LoVo (cell line): ENCODE measurements at places on chromosomes 12 and 14.

DNA sequence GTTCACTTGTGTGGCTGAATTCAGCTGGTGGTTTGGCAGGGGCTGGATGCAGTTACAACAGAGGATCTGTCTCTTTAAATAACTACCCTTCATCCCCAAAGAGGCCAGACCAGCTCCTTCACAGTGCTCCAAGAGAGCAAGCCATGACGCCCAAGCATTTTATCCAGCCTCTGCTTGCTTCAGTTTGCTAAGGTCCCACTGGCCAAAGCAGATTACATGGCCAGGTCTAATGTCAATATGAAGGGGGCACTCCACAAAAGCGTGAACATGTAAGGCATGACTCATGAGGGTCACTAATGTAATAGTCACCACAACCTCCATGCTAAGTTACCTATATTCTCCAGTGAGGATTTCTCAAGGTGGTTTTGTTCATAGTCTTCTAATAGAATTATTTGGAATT lies 62.9 kb downstream of the MARK3 start:
- no peak for DNase-seq

- no peak for DNase-seq
These were observed 13.1 kb upstream of the PRKAG1 start for GRCh38 chr12:49031573-49032161.

DNA sequence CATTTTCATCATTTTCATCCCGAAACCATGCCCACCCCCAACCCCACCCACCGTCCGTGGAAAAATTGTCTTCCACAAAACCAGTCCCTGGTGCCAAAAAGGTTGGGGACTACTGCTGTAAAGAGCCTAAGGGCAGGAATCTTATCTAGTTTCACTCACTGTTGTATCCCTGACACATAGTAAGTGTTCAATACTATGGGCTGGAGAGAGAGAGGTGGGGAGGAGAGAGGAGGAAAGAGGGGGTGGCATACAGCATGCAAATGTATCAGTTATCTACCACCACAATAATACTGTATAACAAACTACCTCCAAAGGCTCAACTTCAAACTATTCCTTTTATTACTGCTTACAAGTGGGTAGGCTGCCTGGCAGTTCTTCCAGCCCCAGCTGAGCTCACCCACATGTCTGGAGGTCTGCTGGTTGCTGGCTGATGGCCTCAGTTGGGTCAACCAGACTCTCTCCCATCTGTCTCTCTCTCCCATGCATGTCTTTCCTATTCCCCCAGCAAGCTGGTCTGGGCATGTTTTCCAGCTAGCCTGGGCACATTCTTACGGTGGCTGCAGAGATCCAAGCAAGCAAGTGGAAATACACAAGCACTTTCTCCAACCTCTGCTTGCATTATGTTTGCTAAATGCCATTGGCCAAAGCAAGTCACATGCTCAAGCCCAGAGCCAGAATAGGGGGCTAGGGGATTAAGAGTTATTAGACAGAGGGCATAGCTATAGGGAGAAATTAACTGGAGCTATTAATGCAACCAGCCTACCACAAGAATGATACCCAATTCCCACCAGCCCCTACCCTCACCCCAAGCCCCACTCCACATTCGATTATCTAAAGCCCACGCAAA lies 31.6 kb upstream of the FICD start:
- DNase-seq: no peak

DNA sequence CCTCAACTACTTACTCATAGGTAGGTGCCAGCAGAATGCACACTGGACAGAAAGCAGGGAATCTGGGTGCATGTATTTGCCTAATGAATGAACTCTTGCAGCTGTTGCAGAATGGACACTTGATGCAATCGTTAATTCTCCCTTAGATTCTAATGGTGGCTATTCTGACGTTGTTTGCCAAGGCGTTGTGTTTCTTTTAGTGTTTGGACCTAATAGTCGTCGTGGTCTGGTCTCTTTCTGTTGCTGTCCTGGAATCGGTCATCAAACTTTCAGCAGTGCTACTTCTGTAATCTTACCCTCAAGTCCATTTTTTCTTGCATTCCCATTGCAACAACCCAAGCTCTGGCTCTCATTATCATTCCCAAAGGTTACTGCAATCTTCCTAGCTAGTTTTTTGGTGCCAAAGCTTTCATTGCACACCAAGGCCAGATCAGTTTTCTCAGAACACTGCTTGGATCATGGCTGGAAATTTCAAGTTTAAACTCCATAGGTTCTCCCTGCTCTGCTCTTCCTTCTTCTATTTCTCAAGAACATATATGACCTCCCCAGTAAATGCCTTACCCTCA lies 31.3 kb downstream of the BMP4 start:
- DNase-seq: no peak

- peak; percentile 48 for DNase-seq
These were observed 24.3 kb upstream of the RCOR1 start for GRCh38 chr14:102568115-102568614.

DNA sequence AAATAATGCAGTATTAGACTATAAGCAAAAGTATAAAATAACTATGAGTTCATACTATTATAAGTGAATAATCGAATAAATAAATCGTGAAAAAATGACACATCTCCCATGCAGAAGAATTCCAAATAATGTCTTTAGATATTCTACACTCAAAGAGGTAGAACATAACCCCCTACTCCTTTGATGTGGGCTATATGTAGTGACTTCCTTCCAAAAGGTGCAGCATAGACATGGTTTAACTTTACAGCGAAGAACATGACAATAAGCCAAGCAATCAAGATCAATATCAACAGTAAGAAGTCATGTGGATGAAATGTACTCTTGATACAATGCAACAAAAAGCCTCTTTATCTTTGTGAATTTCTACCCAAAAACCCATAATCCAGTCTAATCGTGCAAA lies 46.0 kb upstream of the HIF1A start:
- no peak for DNase-seq

DNA sequence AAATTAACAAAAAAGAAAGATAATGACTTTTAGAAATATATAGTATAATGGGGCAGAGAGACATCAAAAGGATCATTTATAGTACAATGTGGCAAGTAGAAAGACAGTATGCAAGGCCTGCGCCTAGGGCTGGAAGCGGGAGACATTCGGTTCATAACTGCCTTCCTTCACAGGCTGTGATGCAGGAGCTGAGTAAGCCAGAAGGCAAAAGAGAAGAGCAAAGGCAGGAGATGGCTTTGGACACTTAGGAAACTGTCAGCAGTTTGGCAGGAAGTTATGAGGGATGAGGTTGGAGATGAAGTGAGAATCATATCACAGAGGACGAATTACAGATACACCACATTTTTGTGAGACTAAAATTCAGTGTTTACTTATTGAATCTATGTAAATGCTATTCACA lies 97.8 kb downstream of the EPS8 start:
- DNase-seq: no peak

DNA sequence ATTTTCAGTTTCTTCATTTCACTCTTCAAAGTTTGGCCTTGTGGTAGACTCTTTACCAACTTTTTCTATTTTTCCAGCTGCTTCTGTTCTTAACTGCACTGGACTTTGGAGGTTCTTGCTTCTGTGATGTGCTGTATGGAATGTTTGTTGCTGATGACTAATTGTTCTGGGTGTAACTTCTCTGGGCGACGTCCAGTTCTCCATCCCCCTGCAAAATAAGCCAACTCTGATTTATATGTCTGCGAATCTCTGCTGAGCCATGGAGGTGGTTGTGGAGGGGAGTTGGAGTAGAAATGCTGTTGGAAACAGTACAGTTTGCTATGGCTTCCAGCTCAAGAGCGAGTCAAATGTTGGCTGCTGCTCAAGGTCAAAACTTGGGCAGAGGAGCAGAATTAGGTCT lies 113.9 kb upstream of the DYRK2 start:
- peak; percentile 52 for DNase-seq

- DNase-seq: no peak
These were observed 2.3 kb downstream of the RFX4 start for GRCh38 chr12:106585105-106585520.

DNA sequence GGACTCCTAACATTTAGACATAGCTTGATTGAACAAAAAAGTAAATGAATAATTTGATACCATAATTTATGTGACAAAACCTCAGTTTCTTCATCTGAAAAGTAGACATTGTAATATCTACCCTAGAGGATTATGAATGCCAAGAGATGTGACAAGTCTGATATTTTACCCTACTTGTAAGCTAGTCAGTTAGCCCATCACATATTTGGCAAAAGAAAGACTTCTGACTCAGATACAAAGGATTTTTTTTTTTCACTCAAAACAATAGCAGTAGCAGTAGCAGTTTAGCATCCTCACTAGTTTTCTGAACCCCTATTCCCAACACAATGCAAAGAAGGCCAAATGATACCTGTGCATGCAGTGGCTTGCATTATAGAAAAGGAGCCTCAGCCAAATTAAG lies 377.3 kb upstream of the E2F7 start:
- DNase-seq: no peak

- DNase-seq: peak; percentile 49
These were observed 61.3 kb upstream of the RESF1 start for GRCh38 chr12:31897781-31898503.
